ENCODE measurements at places on chromosomes 2 and 18.
A peak's percentile ranks its signal among the peaks of the same experiment; 100 is the strongest.

DNA sequence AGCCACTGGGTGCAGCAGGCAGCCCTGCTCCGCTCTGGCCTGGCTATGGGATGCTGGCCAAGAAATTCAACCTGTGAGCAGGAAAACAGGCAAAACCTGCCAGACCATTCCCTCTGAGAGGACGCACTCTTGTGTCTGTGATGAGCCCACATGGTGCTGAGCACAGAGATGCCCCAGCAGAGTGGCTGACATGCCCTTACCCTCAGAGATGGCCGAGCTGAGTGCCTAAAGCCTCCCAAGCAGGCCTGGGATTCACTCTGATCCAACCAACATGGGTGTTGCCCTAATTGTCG is 34.3 kb upstream of the TAF1B start:
- no peak for DNase-seq

DNA sequence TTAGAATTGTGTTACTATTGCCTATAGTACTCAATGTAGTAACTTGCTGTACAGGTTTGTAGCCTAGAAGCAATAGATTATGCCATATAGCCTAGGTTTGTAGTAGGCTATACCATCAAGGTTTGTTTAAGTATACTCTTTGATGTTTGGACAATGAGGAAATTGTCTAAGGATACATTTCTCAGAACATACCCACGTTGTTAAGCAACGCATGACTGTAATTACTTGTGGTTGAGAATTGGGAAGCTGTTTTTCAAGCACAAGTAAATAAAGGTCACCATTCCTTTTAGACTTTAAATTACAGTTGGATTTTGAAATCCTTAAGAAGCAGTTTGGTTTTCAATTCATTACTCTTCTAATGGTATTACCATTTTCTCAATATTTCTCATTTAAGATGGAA is 89.8 kb upstream of the KCNH7 start:
- DNase-seq: no peak

DNA sequence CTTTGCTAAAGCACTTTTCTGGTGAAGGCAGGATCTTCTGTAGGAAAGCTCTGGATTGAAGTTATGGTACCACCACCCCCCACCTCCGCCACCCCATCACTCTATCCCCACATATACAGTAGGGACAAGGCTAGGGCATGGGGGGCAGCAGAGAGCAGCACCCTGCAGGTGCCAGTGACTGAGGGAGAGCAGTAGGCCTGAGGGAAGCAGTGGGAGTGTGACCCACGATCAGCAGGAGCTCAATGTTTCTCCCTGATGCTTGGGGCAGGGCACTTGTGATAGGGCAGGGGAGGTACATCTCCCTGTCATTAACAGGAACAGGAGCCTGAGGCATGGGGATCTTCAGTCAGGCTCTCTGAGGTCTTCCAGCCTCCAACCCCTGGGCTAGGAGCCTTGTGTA is 121.6 kb downstream of the ZFP36L2 start:
- DNase-seq: no peak

DNA sequence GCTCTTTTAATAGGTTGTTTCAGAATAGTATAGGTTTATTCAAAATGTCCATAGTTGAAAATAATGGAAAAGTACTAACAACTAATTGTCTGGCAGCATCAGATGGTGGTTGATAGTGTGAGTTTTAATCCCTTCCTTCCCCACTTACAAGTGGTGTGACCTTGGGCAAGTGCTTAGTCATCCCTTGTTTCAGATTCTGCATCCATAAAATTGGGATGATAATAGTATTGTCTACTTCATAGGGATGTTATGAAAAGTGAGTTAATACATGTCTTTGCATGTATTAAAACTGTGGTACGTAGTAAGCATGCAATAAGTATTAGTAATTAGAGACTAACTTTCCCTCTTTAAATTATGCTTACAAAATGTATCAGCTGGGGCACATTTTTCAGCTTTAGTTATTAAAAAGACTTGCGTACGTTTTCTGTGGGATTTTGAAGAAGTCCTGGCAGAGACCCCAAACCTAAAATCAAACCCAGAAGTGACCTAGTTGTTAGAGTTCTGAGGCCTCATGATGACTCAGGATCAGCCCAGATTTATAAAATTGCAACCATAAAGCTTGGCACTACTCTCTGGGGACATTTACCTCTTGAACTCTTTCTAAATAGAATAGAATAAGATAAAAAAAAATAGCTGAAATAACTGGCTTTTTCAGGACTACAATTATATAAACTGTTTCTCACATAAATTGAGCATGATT is 8.6 kb downstream of the ITGA4 start:
- no peak for DNase-seq

DNA sequence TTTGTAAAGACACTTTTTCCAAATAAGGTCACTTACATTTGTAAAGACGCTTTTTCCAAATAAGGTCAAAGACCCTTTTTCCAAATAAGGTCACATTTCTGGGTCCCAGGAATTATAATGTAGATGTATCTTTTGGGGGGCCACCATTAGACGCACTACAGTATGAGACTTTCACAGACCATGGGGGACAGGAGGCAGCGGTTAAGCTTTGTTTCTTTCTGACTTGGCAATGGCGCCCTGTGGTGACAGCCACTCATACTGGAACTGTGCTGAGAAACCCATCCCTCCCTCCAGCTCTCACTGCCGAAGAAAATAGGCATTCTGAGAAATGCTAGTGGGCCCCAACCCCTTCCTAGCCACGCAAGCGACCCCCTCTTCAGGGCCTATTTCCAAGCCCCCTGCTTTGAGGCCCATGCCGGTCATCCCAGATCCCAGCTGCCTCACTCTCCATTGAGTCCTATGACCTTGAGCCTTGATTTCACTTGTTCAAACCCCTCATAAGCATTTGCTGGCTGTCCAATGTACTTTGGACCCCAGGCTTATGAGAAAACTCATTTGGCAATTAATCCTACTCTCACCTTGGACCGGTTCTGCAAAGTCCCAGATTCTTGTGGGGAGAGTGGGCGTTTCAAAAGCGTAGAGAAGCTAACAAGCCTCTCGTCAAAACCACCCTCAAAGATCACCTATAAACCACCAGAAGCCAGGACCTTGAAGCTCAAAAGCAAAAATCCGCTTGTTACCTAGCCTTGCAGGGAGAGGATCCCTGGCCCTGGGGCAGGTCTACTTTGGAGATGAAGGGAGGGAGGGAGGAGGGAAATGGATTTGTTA is 11.3 kb upstream of the SPATA3 start:
- DNase-seq: peak; percentile 88

- DNase-seq: no peak
Measured at GRCh38 chr2:22817197-22817596, 567.8 kb upstream of the KLHL29 start.

DNA sequence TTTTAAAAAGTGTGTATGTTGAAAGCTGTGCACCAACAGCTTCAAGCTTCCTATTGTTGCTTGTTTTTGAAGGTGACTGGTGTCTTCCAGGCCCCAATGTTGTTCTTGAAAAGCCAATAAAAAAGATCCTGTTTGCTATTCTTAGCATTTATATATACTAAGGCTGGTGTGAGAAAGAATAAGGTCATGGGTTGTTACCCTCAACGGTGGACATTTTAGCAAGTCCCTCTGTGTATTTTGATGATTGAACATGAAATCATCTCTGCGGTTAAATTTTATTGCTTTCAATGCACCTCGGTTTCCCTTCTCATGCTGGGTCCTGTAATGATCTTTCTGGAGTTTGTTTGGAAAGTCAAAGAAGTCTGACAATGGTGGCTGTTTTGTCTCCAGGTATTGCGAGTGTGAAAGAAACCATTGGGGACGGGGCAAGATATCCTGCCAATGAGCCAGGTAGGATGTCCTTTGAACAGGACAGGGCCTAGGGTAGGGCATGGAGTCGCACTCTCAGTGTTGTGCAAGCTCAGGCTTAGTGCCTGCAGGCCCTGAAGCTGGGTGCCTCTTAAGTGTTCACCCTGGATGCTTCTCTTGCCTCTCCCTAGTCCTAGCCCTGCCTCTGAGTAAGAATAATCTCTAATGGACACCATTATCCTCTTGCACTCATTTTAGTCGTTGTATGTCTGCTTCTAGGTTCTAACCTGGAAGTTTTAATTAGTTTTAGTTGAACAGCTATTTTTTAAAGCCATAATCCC is 16.0 kb upstream of the KLF7 start:
- DNase-seq: no peak

DNA sequence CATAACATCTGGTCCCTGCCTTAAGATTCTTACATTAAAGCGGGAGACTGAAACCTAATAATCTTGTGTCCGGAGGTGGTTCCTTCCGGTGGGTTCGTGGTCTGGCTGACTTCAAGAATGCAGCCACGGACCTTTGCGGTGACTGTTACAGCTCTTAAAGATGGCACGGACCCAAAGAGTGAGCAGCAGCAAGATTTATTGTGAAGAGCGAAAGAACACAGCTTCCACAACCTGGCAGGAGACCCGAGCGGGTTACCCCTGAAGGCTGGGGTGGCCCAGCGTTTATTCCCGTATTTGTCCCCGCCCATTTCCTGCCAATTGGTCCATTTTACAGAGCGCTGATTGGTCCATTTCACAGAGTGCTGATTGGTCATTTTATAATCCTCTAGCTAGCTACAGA is 122.3 kb upstream of the SIX2 start:
- no peak for DNase-seq

DNA sequence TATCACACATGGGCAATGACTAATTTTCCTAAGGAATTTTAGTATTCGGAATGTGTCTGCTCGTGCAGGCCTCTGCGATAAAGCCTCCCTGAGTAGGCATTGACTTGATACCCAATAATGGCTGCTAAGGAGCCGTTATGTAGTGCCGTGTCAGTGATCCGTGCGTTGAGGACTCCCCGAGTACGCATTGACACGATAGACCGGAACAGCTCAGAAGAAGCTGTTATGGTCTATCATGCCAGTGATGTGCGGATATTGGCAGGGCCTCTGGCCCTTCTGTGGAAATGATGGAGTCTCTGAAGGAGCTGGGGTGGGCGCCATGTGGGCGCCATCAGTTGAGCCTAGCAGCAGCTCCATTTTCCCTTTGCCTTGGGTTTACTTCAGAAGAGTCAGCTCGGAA is 29.1 kb downstream of the ZEB2 start:
- no peak for DNase-seq

DNA sequence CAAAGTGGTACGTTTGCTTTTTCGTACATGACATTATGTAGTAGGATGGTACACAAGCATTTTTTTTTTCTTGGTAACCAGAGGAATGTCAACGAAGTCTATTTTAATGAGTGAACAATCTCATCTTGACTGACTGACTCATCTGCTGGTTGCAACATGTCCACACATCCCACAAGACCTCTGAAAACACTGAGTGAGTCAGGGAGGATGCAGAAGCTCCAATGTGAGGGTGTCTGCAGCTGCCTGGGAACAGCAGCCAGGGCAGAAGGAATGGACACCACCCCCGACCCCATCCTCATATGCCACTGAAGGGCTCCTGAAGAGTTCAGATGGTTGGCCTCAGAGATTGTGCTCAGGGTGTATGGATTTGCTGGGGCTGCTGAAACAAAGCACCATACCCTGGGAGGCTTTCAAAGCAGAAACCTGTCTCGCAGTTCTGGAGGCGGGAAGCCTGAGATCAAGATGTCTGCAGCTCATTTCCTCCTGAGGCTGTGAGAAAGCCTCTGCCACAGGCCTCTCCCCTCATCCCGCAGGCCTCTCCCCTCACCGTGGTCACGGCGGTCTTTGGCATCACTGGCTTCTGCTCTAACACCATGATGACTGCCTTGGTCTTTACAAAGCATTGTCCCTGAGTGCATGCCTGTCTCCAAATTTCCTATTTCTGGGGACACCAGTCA is 124.6 kb downstream of the LRATD1 start:
- DNase-seq: peak; percentile 7

DNA sequence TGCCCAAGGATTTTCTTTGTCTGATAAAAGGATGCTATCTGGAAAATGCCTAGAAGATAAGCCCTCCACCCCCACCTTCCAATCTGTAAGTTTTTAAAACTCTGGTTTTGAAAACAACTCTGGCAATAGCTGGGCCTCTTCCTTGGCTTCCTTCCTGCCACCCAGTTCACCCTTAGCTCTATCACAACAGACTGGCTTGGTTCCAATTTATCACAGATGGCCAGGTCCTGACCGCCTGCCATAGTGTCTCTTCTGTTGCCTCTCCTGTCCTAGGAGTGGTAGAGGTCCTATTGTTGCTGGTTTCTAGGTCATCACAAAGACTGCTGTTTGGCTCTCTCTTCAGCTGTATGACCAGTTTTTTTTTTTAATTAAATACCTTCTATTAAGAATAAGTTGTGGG is 1727.9 kb upstream of the SLC39A10 start:
- DNase-seq: no peak

Data from stimulated activated naive CD8-positive, alpha-beta T cell treated with anti-CD3 and anti-CD28 coated beads, Interleukin-15, amount 100 ng/mL, for 72 hours (primary cell).